Ureter (tissue), 1 donor: ENCODE measurements at places on chromosomes 4 and X. TPM values are rescaled to one million over a fixed set of nuclear protein-coding genes. Genes with fewer than 3 reads are reported as not detected.

DNA sequence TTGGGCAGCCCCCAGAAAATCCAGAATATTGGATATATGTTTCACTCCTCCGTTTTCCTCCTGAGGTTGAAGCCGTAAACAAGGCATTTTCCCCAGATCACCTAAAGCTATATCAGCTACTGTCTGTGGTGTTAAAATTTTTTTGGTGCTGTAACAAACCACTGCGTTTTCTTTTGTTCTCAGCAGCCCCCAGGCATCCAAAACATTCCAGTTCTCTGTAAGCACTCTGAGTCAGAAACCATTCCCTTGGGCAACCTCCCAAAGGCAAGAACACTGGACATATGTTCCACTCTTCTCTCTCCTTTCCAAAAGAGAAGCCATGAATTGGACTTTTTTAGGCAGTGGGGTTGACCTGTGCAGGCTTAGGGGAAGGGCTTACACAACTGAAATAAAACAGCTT is 310.9 kb downstream of the MID1IP1 start:
- no peak for DNase-seq

TMEM154 gene
- 86.5 TPM for total RNA-seq

DNA sequence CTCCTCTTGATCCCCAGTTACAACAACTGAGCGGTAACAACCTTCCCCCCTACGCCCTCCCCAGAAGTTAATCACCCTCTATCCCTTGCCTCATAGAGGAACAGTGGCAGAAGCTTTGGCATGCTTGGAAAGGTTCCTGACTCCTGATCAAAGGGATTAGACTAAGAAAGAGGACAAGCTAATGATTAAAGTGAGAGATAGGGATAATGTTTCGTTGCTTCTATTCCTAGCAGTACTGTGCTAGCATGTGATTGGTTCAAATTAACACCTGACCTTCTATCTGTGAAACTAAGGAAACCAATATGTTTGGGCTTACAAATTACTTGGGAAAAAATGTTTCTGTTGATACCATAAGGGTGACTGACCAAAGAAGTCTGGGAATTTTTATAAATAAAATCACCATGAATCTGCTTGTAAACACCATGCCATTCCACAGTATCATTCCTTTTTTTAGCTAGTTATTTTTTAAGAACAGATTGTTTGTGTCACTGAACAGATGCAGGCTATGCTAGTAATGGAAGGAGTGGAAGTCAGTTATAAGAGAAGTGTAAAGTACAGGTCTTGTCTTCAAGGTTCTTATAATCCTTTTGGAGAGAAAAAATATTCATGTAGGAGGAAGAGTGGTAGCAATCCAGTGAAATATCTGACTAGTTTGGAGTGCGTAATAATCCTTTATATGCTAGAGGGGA is 11.3 kb upstream of the ATP1B4 start:
- DNase-seq, result no peak

DNA sequence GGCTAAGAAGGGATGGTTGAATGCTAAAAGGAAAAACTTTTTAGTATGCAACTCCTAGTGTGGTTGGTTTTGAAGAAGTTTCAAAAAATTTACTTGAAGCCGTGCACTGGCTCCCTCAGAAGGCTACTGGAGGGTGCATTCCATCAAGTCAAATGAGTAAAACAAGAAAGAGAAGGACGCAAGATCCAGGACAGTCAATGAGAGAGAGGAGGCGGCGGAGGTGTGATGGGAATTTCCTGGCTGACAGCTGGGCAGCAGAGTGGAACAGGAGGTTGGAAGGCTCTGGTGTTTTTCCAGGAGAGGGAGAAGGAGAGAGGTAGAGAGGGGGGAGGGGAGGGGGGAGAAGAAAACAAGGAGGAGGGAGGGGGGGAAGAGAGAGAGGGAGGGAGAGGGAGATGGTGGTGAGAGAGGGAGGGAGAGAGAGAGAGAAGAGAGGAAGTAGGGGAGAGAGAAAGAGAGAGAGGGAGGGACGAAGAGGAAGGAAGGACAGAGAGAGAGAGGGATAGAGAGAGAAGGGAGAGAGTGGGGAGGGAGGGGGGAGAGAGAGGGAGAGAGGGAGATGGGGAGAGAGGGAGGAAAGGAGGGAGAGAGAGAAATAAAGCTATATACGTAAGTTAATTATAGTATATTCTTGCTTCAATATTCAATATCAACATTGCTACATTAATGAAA is 126.4 kb downstream of the SH3KBP1 start:
- DNase-seq, result no peak

DNA sequence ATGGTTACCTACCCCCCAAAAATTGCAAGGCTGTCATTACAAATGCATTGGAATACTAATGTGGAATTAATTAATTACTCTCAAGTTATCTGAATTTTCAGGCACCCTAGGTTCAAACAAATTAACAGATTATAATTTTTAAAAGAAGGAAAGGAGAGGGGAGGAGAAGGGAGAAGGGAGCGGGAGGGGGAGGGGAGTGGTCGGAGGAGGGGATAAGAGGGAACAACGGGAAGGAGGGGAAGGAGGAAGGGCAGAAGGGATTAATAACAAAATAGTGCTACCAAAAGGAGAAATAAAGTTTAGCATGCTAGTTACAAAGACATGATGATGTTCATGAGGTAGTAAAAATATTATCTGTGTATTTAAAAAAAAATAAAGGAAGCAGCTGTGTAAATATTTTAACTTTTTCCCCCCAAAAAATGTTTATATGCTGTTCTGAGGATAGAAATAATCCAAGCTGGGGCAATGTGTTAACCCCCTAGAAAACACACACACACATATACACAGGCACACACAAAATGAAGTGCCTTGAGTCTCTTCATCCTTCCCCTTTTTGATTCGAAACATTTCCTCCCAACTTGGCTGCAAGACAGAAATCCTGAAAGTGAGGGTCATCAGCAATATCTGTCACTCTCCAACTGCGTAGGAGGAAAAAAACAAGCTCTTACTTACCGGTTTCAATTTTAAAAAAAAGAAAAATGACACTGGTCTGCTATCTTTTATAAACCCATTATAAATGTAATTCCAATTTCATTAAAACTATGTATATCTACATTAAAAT is 58.8 kb downstream of the PPP3CA start:
- DNase-seq, result no peak

DNA sequence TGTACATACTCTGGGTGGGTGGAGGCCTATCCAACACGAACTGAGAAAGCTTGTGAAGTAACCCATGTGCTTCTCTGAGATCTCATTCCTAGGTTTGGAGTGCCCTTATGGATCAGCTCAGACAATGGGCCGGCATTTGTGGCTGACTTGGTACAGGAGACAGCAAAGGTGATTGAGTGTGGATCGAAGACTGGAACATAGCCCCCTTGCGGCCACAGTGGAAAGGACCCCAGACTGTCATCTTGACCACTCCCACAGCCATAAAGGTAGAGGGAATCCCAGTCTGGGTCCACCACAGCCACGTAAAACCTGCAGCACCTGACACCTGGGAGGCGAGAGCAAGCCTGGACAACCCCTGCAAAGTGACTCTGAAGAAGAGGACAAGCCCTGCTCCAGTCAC is 598.0 kb upstream of the AADAT start:
- DNase-seq, result no peak

IRF2 gene
- total RNA-seq, result 74.9 TPM
